NCI-H510A treated with DMSO at 0.1 percent for 48 hours (cell line): ENCODE measurements at places on chromosomes 6 and 20.

DNA sequence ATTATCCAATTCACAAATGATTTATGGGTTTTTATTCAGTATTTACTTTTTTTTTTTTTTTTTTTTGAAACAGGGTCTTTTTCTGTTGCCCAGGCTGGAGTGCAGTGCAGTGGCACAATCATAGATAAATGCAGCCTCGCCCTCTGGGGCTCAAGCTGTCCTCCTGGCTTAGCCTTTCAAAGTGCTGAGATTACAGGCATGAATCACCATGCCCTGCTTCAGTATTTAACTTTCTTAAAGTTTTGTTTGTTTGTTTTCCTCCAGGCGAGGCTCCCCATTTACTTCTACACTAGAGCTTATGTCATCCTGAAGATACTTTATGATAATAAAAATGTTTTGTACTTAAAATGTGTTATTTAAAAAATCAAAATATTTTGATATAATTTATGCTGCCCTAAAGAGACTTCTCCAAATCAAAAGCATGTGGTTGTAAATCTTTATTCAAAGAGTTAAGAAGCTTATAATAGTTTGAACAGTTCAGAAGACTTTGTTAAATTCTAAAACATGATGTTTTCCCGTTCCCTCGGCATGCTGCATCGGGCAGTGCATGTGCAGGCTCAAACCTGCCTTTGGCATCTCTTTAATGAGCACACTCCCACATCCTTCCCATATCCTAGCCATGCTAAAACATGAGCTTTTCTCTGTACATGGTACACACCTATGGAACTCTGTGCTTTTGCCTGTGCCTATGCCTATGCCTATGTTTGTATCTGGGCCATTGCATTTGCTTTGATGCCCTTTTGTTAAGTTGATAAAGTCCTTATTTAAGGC is 11.0 kb downstream of the SMPDL3A start:
- DNase-seq: no peak

GRCh38 chr6:29815118-29815750 is 12.4 kb upstream of the HLA-G start:
- DNase-seq: no peak

DNA sequence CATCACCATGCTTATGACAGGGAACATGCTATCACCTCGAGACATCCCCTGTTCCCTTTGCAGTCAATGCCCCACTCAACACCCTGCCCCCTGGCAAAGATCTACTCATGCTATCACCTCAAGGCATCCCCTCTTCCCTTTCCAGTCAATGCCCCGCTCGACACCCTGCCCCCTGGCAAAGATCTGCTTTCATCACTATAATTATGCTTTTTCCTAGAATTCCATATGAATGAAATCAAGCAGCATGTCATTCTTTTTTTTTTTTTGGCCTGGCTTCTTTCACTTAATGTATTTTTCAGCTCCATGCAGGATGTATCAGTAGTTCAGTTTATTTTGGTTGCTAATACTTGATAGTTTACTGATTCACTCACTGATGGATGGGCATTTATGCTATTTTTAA is 554.9 kb downstream of the CDH26 start:
- no peak for DNase-seq

GRCh38 chr6:54786154-54786553 is 60.4 kb upstream of the FAM83B start:
- DNase-seq: no peak

- DNase-seq: no peak
These were observed 41.2 kb downstream of the SNX9 start for GRCh38 chr6:157864185-157864761.

DNA sequence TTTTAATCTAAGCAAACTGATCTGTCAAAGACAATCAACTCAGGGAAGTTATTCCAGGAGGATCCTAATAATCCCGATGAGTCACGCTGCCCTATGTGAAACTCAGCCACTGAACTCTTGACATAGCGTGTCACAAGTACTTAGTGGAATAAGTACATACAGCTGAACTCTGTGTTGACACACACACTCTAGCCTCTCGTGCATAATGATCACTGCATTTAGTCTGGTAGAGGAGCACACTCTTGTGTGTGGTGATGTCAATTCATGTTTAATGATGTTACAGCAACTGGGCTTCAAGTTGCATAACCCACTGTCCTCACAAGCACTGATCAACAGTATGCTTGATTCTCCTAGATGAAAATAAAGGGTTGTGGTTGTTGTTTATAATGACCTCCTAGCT is 148.3 kb downstream of the HACE1 start:
- DNase-seq: peak; percentile 92

DNA sequence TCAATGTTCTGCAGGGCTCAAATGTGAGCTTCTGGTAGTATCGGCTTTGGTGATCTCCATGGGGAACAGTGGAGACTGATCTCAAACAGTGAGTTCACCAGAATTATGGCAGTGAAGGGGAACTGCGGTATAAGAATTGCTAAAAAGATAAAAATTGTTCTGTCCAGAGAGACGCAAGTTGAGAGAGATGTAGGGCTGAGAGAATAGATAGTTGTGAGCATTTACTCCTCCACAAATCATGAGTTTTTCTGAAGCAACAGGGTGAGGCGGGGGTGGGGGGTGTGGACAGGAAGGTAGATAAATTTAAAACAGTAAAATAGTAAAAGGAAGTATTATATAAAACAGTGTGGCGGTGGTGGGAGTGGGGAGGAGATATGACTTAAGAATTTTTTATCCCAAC is 98.6 kb upstream of the NEDD9 start:
- no peak for DNase-seq
